Left renal cortex interstitium (tissue), 4 donors: ENCODE measurements at places on chromosomes 1 and 21. TPM values are rescaled to one million over a fixed set of nuclear protein-coding genes. Genes with fewer than 3 reads are reported as not detected.

The OR2AK2 gene
- not detected for polyA plus RNA-seq

- DNase-seq: no peak
Measured at GRCh38 chr1:44067266-44068250, 36.3 kb upstream of the SLC6A9 start.

GRCh38 chr1:30521261-30521865 lies 202.0 kb downstream of the MATN1 start:
- DNase-seq: no peak

DNA sequence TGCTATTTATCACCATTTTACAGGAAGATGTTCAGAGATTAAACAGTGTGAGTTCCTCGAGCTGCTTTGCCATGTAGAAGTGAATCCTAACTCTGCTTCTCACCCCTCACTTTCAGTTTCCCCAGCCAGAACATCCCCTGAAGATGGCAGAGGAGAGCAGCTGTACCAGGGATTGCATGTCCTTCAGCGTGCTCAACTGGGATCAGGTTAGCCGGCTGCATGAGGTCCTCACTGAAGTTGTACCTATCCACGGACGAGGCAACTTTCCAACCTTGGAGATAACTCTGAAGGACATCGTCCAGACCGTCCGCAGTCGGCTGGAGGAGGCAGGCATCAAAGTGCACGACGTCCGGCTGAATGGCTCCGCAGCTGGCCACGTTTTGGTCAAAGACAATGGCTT lies 16.9 kb downstream of the TENT5C start:
- no peak for DNase-seq

- DNase-seq: no peak
Measured at GRCh38 chr1:209435654-209436566, 147.6 kb upstream of the CAMK1G start.

- DNase-seq: no peak
Measured at GRCh38 chr1:68384321-68384813, 65.4 kb downstream of the RPE65 start.

- no peak for DNase-seq
Measured at GRCh38 chr1:74470251-74470650, 42.2 kb downstream of the LRRC53 start.

DNA sequence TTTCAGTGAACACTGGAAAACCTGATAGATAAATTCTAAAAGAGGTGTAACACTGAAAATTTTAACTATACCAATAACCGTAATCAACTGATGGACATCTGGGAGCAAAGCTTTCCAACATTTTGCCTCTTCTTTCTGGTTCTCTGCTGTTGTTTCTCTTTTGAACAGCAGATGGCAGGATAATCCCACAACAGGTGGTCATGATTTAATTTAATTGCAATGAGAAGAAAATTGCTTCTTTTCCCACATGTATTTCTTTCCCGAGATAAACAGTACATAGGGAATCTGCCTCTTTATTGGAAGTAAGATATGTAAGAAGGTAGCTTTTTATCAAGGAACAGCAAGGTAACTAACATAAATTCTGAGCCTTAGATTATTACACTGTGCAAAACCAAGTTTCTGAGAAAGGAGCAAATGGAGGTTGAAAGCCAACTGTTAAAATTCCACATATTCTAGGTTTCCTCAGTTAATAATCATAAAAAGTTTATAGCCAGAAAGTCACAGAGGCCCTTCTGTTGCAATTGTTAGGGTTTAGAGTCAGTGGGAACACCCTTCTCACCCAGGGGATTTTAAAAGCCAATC lies 72.9 kb downstream of the RPS6KA1 start:
- no peak for DNase-seq

The C1orf52 gene
- 42.8 TPM for polyA plus RNA-seq

DNA sequence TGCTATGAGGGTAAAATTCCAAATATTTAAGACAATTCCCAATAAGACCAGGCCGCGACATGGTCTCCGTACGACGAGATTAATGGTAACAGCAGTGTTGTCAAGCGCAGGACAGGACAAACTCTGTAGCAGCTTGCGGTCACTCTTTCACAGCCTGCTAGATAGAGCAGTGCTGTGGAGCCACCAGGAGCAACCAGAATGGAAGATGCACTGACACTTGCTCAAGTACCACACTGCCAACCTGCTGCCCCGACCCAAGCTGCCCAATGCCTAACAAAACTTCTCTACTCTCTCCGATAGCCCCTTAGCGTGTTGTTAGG lies 636 bp downstream of the WARS2 start:
- DNase-seq: no peak

The BLZF1 gene
- polyA plus RNA-seq: 32.2 TPM

DNA sequence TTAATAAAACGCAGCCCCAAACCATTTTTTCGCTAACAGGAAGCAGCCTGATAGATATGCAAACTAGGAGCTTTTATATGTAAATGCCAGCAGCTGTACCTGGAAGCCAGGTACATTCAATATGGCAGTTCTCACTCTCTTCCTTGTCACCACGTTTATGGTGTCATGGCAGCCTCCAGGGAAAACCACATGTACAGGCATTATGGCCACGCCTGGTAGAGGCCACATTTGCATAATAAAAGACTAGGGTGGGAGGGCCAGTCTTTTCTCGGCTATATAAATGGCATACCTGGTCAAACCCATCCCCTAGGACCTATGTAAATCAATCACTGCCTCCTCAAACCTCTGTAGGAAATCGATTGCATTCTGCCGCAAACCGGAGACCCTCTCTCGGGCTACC lies 247.5 kb downstream of the NEGR1 start:
- no peak for DNase-seq

The NOS1AP gene
- 9.0 TPM for polyA plus RNA-seq

The BRDT gene
- polyA plus RNA-seq: 0.29 TPM

- no peak for DNase-seq
Measured at GRCh38 chr1:114345930-114346479, 165.0 kb downstream of the TRIM33 start.

The TFF2 gene
- not detected for polyA plus RNA-seq

GRCh38 chr1:19949016-19949415 lies 25.6 kb upstream of the PLA2G2E start:
- DNase-seq: no peak

GRCh38 chr1:25698252-25698651 lies 81.7 kb downstream of the MAN1C1 start:
- no peak for DNase-seq

GRCh38 chr1:109277434-109278204 lies 5.3 kb downstream of the PSRC1 start:
- no peak for DNase-seq

GRCh38 chr1:100313382-100313781 lies 38.9 kb upstream of the CDC14A start:
- DNase-seq: no peak

The THEM5 gene
- polyA plus RNA-seq: 0.82 TPM

The CLDN14 gene
- 2.5 TPM for polyA plus RNA-seq

DNA sequence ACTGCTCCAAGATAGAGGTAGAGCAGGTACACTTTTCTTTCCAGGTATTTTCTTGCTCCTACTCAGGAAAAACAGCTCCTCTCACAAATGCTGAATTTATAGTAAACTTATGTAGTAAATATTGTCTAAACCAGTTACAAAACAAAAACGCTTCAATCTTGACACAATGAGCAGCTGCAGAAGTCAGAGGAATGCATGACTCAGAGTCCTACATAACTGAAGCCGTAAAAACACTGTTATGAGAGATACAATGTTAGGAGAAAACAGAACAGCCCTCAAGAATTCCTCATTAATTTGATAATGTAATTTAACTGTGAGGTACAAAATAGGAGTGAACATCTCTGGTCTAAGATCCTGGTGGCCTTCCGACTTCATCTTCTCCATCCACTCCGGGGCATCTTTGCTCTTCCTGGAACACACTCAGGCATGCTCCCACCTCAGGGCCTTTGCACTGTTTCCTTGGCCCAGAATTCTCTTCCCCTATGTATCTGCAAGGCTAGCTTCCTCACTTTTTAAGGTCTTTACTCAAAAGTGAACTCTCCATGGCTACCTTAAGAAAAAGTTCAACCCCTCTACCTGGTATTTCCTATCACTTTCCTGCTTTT lies 138.5 kb downstream of the SLC45A1 start:
- DNase-seq: no peak

The AP4B1 gene
- 54.3 TPM for polyA plus RNA-seq

The AMY1A gene
- polyA plus RNA-seq: 0.57 TPM

The ACTN2 gene
- polyA plus RNA-seq: 1.4 TPM
